IMR-90 (cell line): ENCODE measurements at places on chromosomes 4 and X. TPM values are rescaled to one million over a fixed set of nuclear protein-coding genes. Genes with fewer than 3 reads are reported as not detected.

CLCN5 gene
- 5.8 and 5.9 TPM in 2 replicates for total RNA-seq

SLC4A4 gene
- 16.8 and 23.9 TPM in 2 replicates for total RNA-seq

DOK7 gene
- not detected in 2 replicates for total RNA-seq

SSX3 gene
- not detected in 2 replicates for total RNA-seq
